ENCODE measurements at places on chromosomes 13 and 19. TPM values are rescaled to one million over a fixed set of nuclear protein-coding genes. Genes with fewer than 3 reads are reported as not detected.

VSTM1 gene
- not detected for polyA plus RNA-seq

NRTN gene
- polyA plus RNA-seq: not detected

KLK14 gene
- polyA plus RNA-seq: 0.65 TPM

ADGRE3 gene
- not detected for polyA plus RNA-seq

All from mammary epithelial cell (primary cell).